ENCODE measurements at places on chromosomes 3 and 15.

GRCh38 chr3:31714495-31715280 is 182.0 kb downstream of the STT3B start:
- DNase-seq = no peak

DNA sequence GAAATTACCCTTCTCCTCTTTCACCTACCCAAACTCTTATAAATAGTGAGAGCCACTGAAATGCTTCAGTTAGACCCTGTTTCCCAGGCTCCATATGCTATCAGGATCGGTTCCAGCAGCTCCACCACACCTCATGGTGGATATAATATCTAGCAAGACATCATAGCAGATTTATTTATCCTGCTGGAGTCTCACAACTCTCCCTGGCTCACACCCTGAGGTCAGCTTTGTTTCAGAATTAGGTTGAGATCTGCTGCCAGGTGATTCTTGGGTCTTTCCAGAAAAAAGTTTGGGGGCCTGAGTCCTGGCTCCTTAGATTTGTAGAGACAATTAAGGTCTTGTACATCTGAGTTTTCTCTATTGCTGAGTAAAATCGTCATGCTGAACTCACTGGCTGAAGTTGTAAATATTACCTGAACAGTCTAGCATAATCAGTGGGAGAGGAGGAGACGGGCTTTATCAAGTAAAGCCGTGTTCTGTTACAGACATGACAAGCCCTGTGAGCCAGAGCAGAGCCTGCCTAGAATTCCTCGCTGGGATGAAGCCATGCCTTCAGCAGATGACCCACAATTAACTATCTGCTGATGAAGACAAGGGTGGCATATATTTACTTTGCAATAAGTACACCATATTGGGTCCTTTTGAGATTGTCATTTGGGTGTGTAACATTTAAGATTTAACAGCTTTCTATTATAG is 131.6 kb downstream of the STAC start:
- no peak for DNase-seq

DNA sequence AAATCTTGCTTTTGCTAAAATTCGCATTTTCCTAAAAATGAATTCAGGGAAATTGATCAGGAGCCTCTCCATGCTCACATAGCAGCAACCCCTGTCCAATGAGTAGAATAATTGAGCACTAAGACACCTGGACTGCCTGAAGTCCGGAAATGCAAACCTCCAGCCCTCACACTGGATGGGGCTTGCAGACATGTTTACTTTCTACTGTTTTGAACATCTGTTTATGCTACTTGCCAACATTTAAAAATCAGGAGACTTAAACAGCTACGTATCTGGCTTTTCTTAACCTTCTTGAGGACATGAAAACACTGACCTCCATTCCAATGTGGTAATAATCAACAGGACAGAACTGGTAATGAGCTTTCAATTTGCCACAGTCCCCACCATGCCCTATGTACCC is 184.4 kb downstream of the SHOX2 start:
- no peak for DNase-seq

DNA sequence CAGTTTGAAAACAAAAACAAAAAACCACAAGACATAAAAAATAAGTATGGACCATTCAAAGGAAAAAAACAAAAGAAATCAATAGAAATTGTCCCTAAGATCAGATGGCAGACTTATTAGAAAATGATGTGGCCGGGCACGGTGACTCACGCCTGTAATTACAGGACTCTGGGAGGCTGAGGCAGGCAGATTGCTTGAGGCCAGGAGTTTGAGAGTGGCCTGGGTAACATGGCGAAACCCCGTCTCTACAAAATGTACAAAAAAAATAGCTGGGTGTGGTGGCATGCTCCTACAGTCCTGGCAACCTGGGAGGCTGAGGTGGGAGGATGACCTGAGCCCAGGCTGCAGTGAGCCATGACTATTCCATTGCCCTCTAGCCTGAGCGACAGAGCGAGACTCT is 16.6 kb downstream of the SPCS1 start:
- DNase-seq = no peak

- DNase-seq = no peak
These were observed 556 bp downstream of the PEX5L start for GRCh38 chr3:180036092-180036670.

DNA sequence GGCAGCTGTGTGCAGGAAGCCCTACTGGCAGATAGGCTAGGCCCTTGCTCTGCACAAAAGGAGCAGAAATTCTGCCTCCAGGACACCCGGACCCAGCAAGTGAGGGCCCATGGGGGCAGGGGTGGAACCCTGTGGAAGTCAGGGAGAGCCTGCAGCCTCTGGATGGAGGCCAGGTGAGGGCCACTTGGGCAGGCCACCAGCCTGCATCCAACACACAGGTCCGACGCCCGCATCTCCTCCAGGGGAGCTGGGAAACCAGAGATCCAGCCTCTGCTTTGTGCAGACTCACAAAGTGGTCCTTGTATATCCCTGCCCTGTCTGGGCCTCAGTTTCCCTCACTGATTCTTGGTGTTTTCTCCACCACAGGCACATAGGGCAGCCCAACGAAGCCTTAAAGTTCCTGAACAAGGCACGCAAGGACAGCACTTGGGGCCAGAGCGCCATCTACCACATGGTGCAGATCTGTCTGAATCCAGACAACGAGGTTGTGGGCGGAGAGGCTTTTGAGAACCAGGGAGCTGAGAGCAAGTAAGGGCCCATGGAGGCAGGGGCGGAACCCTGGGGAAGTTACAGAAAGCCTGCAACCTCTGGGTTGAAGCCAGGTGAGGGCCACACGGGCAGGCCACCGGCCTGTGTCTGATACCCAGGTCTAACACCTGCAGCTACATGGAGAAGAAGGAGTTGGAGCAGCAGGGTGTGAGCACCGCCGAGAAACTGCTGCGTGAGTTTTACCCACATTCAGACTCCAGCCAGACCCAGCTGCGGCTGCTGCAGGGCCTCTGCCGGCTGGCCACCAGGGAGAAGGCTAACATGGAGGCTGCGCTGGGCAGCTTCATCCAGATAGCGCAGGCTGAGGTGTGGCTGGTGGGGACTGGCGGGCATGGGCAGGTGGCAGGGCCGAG is 16.6 kb downstream of the CSRNP1 start:
- no peak for DNase-seq

DNA sequence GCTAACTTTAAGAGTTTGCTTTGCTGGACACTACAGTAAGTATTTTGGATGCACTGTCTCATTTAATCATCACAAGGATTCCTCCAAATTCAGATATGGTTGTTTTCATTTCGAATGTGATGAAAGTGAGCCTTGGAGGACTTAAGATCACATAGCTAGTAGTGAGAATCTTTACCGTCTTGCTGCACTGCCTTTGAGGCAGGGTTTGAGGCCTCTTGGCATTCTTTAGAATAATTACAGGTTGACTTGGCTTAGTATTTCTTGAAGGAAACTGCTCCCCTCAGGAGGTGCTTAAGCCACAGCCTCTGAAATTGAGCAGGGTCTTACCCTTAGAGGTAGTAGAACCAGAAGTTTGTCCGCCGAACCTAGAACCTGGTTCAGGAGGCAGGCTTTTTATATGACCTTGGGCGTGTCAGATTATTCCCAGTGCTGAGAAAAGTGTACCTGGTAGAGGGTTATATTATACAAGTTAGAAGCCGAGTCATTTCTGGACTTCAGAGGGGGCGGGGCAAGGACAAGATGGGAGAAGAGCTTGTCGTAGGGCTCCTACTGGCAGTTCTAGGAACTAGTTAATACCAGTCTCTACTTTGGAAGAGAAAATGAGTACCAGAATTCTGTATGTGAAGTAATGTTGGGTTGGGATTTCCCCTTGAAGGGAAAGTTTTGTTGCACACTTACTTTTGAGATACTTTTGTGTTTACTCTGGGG is 1.1 kb downstream of the TFG start:
- no peak for DNase-seq

DNA sequence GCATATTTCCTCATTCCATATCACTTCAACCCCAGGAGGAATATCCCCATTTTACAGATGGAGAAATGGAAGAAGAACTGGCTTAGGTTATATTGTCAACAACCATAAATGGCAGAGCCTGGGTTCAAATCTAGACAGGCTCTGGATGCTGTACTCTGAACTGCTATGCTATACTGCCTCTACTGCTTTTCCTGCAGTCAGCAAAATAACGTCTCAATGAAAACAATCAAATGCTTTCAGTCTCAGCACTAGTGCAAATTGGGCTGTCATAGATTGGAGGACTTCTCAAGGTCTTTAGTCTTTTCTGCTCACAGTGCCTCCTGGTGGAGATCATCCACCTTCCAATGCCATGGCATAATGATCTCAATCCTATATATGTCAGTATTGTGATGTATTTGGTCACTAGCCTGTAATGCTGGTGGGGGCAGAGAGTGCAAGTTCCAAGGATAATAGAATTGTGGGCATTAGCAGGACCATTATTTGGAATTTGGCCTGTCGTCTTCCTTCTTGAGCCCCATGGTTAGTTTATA is 285.0 kb downstream of the CLSTN2 start:
- no peak for DNase-seq

- DNase-seq = no peak
These were observed 62.5 kb upstream of the PHLDB2 start for GRCh38 chr3:111796566-111796965.

GRCh38 chr15:38624244-38625205 is 59.9 kb upstream of the RASGRP1 start:
- DNase-seq = no peak

- no peak for DNase-seq
These were observed 29.2 kb downstream of the PDHB start for GRCh38 chr3:58404396-58404795.

GRCh38 chr3:51675201-51675611 is 4.2 kb downstream of the TEX264 start:
- no peak for DNase-seq

- no peak for DNase-seq
These were observed 31.2 kb upstream of the RIOX2 start for GRCh38 chr3:98003306-98003969.

DNA sequence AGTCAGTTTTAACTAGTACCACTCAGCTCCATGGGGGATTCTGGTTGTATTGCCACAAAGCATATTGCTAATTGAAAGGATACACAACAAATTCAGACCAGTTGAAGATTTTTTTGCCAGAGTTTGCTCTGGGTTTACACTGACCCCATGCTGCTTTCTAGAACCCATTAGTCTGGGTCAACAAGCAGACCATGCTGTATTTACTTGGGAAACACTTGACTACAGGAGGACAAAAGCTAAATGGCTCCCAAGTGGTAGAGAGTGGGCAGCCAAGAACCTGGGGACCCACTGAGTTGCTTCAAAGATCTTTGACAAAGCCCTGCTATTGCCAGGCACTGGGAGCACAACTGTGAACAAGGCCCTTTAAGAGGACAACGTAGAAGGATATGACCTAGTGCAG is 86.8 kb upstream of the PSMD6 start:
- DNase-seq = no peak

GRCh38 chr15:79954661-79955060 is 16.3 kb downstream of the BCL2A1 start:
- no peak for DNase-seq

- DNase-seq = no peak
These were observed 27.6 kb downstream of the MAPKAPK3 start for GRCh38 chr3:50644561-50644960.

- DNase-seq = no peak
These were observed 104.3 kb upstream of the TMC3 start for GRCh38 chr15:81478354-81478753.

- DNase-seq = no peak
These were observed 199.1 kb upstream of the AZI2 start for GRCh38 chr3:28547677-28548076.

DNA sequence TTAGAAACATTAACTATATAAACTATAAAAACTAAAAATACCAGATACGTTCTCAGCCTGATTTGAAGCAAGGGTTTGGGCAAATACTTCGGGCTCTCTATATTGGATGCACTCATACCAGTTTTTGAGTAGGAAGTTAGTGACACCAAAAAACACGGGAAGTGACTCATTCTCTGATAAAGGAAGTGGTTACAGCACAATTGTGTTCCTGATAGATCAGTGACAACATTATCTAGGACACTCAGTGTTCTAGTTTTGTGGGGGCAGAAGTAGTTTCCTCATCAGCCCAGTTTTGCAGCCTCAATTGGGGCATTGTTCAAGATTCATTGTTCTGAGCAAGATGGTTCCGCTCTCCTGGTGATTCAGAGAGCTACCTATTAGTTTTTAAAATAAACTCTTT is 469.6 kb upstream of the DPPA4 start:
- DNase-seq = no peak

DNA sequence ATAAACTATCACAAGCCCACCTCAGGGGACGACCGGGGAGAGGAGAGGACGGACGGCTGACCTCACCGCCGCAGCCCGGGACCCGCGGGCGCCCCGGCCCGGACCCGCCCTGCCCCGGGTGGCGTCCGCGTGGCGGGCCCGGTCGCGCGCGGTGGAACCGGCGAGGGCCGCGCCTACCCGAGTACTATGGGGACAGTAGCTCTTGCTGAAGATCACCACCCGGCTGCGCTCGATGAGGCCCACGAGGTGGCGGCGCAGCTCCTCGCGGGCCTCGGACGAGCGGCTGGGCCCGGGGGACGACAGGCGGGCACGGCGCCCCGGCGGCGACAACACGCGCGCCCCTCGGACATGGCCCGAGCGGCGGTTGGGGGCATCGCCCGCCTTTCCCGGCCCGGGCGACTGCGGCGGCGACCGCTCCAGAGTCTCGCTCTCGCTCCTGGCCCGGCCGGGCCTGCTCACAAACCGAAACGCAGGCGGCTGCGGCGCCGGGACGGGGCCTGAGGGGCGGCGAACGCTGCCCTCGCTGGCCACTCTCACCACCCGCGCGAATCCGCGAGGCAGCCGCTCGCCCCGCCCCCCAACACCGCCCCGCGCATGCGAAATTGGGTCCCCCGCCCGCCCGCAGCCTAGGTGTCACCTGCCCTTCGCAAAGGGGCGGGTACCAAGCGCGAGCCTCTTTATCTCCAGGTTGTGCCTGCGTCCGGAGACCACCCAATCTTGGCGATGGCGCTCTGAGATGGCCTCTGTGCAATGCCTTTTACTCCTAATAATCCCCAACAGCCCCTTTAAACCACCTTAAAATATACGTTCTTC is at the start of gene TXNRD3:
TXNRD3 (minus strand) TSS at position 554 of the 813 bp plus-strand sequence.
- DNase-seq = no peak

- no peak for DNase-seq
These were observed 1.4 kb upstream of the NDUFAF3 start for GRCh38 chr3:49020330-49021212.

GRCh38 chr15:72866866-72867616 is 83.5 kb upstream of the ADPGK start:
- no peak for DNase-seq
